ENCODE measurements at places on chromosomes 1 and 21.

GRCh38 chr1:186659890-186660341, 20.3 kb downstream of the PTGS2 start:
- no peak for DNase-seq

DNA sequence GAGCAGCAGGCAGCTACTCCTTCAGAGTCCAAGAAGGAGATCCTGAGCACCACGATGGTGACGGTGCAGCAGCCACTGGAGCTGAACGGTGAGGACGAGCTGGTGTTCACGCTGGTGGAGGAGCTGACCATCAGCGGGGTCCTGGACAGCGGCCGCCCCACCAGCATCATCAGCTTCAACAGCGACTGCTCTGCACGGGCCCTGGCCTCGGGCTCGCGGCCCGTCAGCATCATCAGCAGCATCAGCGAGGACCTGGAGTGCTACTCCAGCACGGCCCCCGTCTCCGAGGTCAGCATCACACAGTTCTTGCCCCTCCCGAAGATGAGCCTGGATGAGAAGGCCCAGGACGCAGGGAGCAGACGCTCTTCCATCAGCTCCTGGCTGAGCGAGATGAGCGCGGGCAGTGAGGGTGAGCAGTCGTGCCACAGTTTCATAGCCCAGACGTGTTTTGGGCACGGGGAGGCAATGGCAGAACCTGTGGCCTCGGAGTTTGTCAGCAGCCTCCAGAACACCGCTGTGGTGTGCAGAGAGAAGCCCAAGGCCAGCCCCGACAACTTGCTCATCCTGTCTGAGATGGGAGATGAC, 531.8 kb downstream of the KIF26B start:
- DNase-seq: peak; percentile 33

- DNase-seq: no peak
Measured at GRCh38 chr1:157288006-157288405, 149.8 kb upstream of the ETV3 start.

GRCh38 chr1:212271234-212271633, 14.0 kb upstream of the PPP2R5A start:
- no peak for DNase-seq

DNA sequence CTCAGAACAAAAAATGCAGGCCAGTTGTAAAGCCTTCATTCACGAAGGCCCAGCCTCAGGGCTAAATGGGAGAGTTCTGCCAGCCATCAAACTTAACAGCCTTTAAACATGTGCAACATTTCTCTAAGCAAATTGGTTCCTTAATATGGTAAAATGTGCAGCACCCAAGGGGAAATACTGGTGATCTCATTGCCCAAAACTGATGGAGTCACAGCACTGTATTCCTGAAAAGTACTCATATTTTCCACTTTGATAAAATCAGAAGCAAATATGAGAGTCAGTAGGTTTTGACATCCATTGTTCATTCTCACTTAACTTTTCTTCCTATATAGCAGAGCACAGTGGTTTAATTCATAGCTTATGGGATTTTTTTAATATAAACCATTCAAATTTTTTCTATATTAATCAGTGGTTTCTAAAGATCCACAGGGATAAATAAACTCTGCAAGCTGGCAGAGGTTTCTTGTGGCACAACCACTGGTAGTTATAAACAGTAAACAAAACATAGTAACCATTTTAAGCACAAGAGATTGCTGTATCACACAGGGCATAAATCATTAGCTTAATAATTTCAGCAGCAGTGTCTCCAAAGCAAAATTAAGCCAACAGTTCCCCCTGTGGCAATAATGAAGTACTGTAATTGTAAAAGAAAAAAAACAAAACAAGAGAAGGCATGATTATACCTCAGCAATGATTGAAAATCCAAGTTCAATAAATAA, 106.9 kb upstream of the LYPLAL1 start:
- DNase-seq: no peak

DNA sequence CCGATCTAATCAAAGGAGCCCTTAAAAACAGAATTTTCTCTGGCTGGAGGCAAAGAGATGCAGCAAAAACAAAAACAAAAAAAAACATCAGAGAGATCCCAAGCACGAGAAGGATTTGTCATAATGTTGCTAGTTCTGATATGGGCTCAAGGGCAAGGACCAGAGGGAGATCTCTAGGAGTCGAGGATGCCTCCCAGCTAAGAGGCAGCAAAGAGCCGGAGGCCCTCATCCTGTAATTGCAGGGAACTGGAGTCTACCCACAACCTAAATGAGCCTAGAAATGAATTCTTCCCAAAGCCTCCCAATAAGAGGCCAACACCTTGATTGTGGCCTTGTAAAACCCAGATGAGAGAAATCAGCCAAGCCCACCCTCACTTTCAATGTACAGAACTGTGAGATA, 12.0 kb downstream of the GNG12 start:
- DNase-seq: no peak

DNA sequence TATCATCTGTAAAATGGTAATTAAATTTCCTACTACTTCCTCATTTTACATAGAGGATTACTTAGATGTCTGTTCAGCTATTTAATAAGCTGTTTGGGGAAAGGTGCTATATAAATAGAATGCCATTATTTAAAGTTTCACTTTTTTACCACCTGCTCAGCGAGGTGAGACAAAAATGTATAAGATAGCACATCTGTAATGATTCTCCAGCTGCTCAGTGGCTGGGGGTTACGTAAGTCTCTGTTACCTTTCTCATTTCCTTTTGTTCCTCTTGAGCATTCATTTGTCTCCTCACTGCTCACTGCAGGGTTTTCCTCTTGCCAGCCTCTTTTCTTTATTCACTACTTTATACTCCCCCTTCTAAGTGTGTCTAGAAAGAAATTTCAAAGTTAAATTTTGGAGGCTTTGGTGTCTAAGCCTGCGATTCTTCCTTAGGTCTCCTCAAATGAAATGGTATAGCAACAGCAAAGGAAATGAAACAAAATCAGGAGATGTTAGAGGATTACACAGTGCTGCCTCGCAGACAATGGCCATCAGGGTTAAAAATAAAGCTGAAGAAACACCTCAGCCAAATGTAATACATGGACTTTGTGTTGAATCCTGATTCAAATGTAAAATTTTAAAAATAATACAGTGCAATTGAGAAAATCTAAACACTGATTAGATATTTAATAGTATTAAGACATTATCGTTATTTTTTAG, 6.8 kb downstream of the RGS8 start:
- DNase-seq: no peak

- no peak for DNase-seq
Measured at GRCh38 chr1:235304549-235305451, 23.2 kb downstream of the ARID4B start.

- DNase-seq: no peak
Measured at GRCh38 chr1:217311766-217312165, 319.1 kb downstream of the GPATCH2 start.

GRCh38 chr21:29232530-29233255, 66.0 kb upstream of the BACH1 start:
- peak; percentile 31 for DNase-seq

DNA sequence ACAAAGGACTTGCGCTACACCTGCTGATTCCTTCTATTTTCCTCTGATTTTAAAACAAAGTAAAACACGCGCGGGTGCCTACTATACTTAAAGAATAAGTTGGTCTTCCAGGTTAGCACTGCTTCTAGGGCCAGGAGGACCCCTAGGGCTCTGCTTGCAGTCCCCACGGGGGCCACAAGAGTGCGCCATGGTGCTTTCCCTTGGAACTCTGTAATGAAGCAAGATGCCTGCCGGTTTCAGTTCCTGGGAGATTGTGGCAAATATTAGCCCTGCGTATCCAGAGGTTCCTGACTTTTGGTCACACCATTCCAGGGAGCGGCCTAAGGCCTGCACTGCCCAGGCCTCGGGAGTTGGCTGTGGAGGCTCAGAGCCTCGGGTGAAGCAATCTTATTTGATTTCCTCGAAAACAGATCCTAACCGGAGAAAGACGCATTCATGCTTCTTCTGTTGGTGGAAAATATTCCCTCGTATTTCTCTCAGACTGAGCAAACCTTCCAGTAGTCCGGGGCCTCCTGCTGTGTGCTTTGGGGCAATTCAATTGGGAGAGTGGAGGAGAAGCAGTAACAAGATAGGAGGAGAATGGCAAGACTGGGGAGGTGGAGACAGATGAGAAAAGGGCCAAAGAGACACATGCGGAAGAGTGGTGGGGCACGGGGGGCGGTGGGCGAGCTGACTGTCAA, 25.3 kb downstream of the ADAM30 start:
- peak; percentile 88 for DNase-seq

GRCh38 chr1:44924835-44925464, 61.4 kb downstream of the EIF2B3 start:
- DNase-seq: peak; percentile 95

- no peak for DNase-seq
Measured at GRCh38 chr1:3386205-3387002, 68.1 kb upstream of the ARHGEF16 start.

Measured in SJSA1 (cell line).